Stimulated activated naive CD4-positive, alpha-beta T cell treated with Interleukin-2 at 50 U/mL for 16 hours (primary cell): ENCODE measurements at places on chromosomes 1 and 21.

GRCh38 chr1:37152491-37152890 is 118.2 kb upstream of the GRIK3 start:
- no peak for DNase-seq

DNA sequence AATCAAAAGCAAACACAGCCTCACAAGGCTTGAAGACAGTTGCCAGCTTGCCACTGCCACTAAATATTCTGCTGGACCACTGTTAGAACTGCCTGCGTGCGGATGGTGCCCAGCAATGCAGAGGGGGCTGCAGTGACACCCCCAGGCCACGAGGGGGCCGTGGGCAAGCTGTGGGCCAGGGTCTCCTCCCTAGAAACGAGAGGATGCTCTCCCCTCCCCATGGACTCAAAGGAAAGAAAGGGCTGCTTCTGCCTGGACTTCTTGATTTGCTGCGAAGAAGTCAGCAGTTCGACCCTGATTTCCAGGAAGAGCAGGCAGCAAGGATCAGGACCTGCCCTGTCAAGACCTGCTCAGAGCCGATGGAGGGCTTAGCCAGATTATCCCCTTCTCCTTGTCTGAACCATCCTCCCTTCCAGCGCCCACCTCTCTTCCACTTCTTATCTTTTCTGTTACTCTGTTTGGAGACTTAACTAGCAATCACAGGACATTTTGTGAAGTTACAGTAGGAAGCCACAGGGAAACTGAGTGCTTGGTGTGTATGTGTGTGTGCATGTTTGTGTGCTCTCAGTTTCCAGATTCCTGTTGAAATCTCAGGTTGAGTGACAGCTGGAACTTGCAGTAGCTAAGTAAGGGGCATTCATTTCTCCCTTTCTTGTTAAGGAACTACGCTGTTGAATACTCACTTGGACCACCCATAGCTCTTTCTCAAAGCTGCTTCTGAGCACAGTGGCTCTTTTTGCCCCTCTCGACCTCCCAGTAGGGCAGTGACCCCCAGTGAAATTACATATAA is 2.7 kb downstream of the MAN1C1 start:
- DNase-seq = no peak

GRCh38 chr21:38992737-38993136 is 187.0 kb downstream of the ETS2 start:
- no peak for DNase-seq

GRCh38 chr1:86687595-86687994 is 16.8 kb upstream of the SH3GLB1 start:
- no peak for DNase-seq

- no peak for DNase-seq
Observed at GRCh38 chr1:246425139-246425794, 81.8 kb downstream of the SMYD3 start.

DNA sequence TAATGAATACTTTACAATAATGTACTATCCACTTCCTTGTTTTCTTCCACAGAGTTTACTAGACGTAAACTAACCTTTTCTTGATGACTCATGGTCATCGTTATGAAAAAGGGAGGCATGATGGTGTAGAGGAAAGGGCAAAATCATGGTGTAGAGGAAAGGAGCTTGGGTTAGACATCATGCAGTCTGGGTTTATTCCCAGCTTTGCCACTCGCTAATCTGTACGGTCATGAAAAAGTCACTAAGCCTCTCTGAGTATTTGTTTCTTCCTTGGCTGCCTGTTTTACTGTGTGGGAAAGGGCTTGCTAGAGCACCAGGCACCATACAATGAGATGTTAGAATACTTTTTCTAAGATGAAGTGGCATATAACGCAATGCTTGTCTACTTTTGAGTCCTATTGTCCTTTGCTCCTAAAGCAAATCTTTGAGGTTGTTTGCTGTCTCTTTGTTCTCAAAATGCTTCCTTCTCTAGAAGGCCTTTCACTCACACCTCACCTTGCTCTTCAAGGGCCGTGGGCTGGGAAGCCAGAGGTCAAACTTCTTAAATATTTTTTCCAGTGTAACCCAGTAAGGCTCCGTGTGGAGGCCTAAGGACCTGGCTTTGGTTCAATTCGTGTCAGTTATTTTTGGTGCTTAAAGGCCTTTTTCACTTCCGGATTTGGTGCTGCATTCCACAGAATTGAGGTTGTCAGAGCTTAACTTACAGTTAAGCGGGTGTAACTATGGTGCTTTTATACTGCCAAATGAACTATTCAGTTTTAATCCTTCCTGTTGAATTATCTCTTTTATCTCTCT is 9.9 kb upstream of the ETV3 start:
- DNase-seq = no peak

DNA sequence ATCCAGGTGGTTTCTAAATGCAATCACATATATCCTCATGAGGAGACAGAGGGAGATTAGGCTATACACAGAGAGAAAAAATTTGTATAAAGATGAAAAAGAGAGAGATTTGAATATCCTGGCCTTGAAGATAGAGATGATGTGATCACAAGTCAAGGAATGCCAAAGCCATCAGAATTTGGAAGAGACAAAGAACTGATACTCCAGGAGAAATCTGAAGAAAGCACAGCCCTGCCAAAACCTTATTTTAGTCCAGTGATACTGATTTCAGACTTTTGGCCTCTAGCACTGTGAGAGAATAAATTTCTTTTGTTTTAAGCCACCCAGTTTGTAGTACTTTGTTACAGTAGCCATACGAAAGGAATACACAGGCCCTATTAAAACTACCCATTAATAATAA is 33.4 kb downstream of the DOCK7 start:
- DNase-seq = no peak

DNA sequence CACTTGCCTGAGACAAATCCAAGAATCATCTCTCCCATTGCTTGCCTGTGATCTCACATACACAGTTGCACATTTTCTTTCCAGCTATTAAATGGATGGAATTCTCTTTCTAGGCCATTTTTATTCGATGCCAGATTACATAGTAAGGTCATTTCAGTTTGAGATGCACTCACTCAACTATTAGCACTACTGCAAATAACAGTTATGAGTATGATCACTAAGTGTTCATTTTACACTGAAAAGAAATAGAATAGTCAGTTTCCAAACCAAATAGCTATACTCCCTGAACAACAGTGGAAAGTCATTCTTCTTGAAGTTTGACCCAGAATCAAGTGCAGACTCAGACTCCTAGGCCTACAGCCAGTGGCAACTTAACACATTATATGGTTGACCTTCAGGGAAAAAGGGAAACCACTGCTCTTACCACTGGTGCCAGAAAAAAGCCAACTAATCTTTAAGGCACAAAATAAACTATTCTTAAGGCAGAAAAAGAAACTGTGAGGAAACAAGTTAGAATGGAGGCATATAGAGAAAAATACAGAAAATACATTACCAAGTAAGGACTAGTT is 31.5 kb downstream of the WNT2B start:
- no peak for DNase-seq

DNA sequence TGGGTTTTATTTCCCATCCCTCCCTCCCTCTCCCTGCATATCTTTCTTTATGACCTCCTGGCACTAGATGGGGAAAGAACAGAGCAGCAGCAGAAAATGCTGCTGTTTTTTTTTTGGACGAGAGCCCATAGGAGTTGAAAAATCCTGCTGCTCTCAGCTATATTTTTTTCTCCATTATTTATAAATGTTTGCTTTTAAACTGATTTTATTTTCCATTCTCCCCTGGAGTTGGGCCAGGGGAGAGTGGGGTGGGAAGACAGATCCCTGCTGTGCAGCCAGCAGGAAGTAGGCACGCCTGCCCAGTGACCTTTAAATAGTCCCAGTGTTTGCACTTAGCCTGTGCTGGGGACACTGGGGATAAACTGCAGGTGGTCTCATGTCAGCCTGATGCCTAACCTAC is 17.4 kb downstream of the SFT2D2 start:
- DNase-seq = no peak

DNA sequence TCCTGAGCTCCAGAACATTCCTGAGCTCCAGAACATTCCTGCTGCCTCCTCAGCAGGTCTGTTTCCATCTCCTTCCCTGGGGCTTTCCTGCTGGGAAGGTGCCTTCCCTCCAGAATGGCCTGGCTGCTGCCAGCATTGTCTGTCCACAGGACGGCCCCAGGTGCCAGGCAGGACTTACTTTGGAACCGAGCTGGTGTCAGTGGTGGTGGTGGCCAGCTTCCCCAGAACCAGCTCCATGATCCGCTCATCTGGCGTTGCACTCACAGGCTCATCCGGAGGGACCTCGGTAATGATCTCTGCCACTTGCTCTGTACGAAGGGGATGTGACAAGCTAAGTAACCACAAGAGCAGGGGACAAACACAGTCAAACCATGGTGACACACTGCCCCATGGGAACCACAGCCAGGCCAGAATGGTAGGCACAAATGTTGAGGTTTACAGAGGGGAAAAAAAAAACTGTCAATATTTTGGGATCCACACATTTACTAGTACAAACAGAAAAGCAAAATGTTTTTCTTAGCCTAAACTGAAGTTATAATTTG is 41.3 kb downstream of the PRDM15 start:
- DNase-seq = no peak
